ENCODE measurements at places on chromosomes 6 and 20.

DNA sequence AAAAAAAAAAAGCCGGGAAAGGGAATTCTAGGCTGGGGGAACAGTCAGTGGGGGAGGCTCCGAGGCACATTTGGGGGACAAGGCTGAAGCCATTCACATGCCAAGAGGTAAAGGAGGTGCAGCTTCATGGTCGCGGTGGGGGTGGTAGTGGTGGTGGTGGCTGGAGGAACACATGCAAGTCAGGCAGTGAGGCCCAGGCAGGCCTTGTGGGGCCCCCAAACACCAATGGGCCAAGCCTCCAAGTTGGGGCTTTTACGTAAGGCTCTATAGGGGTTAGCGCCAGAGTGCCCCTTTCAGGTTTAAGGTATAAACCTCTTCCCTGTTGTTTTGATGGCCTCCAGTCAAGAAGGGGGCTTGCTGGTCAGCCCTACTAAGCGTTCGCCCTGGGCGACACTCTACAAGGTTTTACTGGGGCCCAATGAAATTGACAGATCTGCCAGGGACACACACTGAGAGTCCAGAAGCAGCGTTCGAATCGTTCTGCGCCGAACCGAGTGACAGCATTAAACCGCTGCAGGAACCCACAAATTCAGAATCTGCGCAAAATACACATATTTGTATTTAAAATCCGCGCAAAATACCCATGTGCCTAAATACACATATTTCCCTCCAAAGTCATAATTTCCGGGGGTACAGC is 818 bp upstream of the AP5S1 start:
- DNase-seq, result no peak

- no peak for DNase-seq
These were observed 175.7 kb downstream of the TBX18 start for GRCh38 chr6:84588697-84589080.

- DNase-seq, result no peak
These were observed 686.7 kb downstream of the COL12A1 start for GRCh38 chr6:74519163-74519562.

GRCh38 chr6:138572167-138572875 is 73.0 kb upstream of the NHSL1 start:
- no peak for DNase-seq

GRCh38 chr6:429515-430121 is 38.1 kb downstream of the IRF4 start:
- DNase-seq, result no peak

DNA sequence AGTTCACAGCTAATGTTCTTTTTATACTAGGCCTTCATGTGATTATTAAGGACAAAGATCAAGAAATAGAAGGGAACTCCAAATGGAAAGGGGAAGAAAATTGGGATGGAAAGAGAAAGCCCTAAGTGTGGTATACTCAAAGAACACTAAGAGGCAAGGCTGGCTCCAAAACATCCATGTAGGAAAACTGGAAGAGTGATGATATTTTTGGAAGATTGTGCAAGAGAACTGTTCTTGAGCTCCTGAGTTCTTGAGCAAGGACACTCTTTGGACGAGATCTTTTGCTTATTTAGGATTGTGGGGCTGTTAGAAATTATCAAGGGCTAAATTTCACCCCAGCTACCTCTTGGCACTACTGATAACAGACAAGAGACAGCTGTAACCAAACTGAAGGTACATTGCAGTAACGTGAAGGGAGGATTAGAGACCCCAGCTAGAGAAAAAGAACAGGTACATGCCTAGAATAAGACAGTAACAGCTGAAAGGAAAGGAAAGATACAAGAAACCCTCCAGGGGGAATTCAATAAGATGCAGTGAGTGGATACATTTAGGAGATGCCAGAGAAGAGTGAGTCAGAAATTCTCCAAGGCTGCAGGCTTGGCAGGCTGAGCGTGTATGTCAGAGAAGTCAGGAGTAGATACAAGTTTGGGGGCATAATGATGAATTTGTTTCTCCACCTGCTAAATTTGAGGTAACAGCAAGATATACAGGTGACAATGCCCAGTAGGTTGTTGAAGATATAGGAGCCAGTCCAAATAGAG is 69.7 kb downstream of the CBLN4 start:
- DNase-seq, result no peak

GRCh38 chr6:74870403-74870802 is 335.4 kb downstream of the COL12A1 start:
- DNase-seq, result no peak

- no peak for DNase-seq
These were observed 806 bp downstream of the KCNQ2 start for GRCh38 chr20:63471717-63471980.

DNA sequence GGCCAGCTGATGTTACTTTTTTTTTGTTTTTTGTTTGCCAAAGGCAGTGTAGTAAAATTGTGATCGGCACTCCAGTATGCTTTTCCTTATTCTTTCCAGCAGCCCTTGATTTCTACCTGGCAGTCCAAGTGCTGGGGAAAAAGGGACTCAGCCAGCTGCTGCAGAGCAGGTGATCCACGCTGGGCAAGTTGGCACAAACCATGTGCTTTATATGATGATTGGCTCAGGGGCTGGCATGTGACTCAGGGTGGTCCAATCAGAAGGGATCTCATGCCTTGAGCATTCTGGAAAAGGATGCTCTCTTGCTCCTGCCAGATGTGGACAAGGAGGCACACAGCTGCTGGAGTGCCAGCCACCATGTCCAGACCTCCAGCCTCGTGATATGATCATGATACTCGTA is 54.5 kb downstream of the SULF2 start:
- no peak for DNase-seq

GRCh38 chr6:6688283-6688682 is 99.8 kb downstream of the LY86 start:
- no peak for DNase-seq

GRCh38 chr6:67112120-67112519 is 1405.1 kb upstream of the EYS start:
- DNase-seq, result no peak

GRCh38 chr20:2327620-2328555 is 32.1 kb downstream of the TGM3 start:
- DNase-seq, result no peak

- no peak for DNase-seq
These were observed 101.8 kb upstream of the DST start for GRCh38 chr6:56744528-56744927.

DNA sequence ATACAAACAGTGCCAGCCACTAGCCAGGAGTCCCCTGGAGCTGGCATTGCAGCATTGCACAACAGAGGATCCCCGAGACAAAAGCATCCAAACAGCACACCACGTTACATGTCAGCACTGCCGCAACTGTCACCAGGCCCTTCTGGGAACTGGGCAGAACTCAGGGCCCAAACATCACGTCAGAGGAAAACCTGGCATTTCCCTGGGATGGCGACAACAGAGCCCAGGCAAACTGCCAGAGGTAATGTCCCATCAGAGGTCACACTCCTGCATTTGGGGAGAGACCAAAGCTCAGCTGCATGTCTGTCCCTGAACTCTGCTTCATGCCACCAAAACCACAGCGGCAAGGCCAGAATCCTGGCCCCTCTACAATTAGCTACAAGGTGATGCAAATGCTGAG is 36.3 kb downstream of the PPP1R3G start:
- no peak for DNase-seq

- DNase-seq, result no peak
These were observed 18.8 kb downstream of the KCNK5 start for GRCh38 chr6:39210450-39210849.

GRCh38 chr20:35952480-35953386 is 1.6 kb downstream of the SCAND1 start:
- DNase-seq, result no peak

DNA sequence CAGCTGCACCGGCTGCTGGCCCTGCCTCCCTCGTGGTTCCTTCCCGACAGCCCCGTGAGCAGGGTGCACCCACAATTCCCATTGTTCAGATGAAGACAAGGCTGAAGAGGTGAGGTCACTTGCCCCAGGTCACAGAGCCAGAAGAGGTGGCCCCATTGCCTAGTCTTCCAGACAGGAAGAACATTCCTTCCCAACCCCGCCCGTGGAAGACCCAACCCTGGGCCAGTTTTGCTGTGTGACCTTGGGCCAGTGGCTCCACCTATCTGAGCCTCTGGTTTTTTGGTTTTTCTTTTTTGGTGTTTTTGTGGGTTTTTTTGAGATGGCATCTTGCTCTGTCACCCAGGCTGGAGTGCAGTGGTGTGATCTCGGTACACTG is 61.7 kb downstream of the RIPOR3 start:
- DNase-seq, result no peak

DNA sequence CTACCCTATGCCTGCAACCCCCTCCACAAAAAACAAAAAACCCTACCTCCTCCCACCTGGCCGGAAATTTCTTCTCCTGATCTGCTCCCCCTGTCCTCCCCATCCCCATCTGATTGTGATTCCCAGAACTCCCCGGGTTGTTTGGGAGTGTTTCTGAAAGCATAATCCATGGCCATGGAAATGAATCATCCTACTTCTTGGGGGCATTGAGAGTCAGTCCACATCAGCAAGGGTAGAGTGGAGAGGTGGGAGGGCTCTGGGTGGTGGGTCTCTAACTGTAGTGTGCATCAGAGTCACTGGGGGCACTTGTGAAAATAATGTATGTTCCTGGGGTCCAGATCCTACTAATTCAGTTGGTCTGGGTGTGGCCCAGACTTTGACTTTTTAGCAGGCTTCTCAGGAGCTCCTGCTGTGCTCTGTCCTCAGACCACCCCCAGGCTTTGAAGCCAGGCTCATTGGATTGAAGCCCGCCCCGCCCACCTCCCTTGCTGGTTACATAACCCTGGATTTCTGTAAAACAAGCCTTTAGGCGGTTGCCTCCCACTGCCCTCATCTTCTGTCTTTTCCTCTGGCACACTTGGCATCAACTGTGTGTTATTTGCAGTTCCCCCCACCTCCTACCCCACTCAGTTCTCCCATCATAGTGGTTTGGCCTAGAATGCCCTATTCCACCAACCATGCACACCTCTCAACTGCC is 10.5 kb downstream of the PIGT start:
- no peak for DNase-seq

- no peak for DNase-seq
These were observed 33.2 kb upstream of the VGLL2 start for GRCh38 chr6:117232196-117232595.

GRCh38 chr6:163198396-163198795 is 216.1 kb upstream of the QKI start:
- DNase-seq, result no peak

- DNase-seq, result no peak
These were observed 224.2 kb upstream of the SSTR4 start for GRCh38 chr20:22810626-22811569.

GRCh38 chr20:60008130-60008808 is 50.0 kb downstream of the CDH26 start:
- no peak for DNase-seq

DNA sequence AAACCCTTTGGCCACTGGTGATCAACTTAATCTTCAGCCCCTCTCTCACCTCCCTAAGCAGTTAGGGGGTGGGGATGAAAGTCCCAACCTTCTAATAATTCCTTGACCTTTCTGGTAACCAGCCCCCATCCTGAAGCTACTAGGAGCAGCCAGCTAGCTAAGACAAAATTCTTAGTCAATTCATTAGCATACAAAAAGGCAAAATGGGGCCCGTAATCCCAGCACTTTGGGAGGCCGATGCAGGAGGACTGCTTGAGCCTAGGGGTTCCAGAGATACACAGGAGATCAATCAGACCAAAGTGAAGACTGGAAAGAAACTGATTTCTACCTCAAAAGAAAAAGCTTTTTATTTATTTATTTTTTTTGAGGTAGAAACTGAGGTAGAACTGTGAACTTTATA is 1.8 kb downstream of the ASCC3 start:
- DNase-seq, result no peak

DNA sequence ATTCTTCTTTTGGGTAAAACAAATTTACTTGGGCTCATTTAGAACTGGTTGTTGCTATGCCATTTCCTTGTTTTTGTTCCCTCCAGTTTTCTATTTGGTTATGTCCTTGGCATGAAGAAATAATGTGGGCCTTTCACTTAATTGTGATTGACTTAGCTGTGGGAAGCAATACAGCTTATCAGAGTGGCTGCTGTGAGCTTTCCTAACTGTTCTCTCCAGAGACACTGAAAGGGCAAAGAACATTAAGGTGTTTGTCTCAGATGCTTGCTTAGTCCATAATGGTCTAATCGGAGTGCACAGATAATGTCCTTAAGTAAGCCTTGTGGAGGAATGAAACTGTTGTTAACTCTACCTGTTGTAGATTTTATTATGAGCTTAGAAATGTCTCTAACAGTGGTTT is 56.6 kb downstream of the SH3BGRL2 start:
- no peak for DNase-seq

GRCh38 chr6:18122128-18123093 is at the start of gene NHLRC1:
Gene NHLRC1, minus strand, starts transcription at chr6:18122677. Its CDS starts 71 bp downstream, at chr6:18122606.
- peak; percentile 47 for DNase-seq

- DNase-seq, result no peak
These were observed 22.5 kb downstream of the SLC17A4 start for GRCh38 chr6:25777031-25777430.

GRCh38 chr6:112030206-112030960 is 23.5 kb upstream of the CCN6 start:
- no peak for DNase-seq

GRCh38 chr20:41218466-41218865 is 81.1 kb downstream of the PLCG1 start:
- no peak for DNase-seq

GRCh38 chr20:63316502-63316921 is 23.5 kb downstream of the COL20A1 start:
- no peak for DNase-seq

GRCh38 chr6:5663259-5663658 is 343.5 kb downstream of the NRN1 start:
- DNase-seq, result no peak

- DNase-seq, result no peak
These were observed 4.2 kb downstream of the RIMS4 start for GRCh38 chr20:44805979-44806620.

DNA sequence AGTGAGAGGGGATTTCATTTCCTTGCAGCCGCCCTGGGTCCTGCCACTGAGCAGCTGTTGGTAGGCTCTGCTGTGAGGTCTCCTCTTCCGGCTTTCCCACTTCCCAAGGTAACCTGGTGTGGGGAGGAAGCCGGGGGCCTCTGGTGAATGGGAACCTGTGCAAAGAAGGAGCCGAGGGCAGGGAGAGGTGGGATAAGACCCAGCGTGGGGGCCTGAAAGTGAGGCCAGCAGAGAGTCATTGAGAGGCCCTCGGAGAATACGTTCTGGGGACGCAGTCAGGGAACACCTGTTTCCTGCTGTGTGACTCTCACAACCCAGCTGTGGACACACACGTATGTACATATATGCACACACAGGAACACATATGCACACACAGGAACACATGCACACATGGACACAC is 100.7 kb downstream of the CDH26 start:
- DNase-seq, result no peak

DNA sequence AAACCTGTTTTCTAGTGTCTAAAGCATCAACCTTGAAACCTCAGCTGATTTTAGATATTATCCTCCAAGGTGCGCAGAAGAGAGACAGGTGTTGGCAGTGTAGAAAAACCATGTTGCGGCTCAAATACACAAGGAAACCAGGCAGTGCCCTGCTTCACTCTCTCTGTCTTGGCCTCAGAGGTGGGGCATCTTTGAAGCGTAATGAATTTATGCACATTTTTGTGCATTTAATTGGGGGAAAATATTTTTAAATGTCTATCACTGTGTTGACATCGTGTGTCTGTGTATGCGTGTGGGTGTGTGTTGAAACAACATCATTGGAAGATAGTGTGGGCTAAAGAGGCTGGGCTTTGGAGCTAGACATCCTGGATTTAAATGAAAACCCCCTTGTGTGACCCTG is 334.0 kb upstream of the CHD6 start:
- no peak for DNase-seq

GRCh38 chr6:46130666-46131065 is 877 bp downstream of the ENPP4 start:
- DNase-seq, result no peak

- no peak for DNase-seq
These were observed 83.6 kb downstream of the SMOC2 start for GRCh38 chr6:168524571-168525001.

GRCh38 chr6:163958646-163959045 is 544.1 kb downstream of the QKI start:
- no peak for DNase-seq

Measured in stimulated activated CD4-positive, alpha-beta T cell treated with anti-CD3 and anti-CD28 coated beads, Interleukin-1b, Interleukin-23, amount 100 ng/mL, for 24 hours (primary cell).